GM23248 (cell line): ENCODE measurements at places on chromosomes 7 and 10. TPM values are rescaled to one million over a fixed set of nuclear protein-coding genes. Genes with fewer than 3 reads are reported as not detected.

- H3K27me3 ChIP-seq: no peaks in the 10 kb centered on the region
- H3K36me3 ChIP-seq: no peaks in the 10 kb centered on the region
- DNase-seq: no peak
- no peak overlapping the region for H3K27ac ChIP-seq
Measured at GRCh38 chr10:23630376-23630775, 191.5 kb downstream of the OTUD1 start.

DNA sequence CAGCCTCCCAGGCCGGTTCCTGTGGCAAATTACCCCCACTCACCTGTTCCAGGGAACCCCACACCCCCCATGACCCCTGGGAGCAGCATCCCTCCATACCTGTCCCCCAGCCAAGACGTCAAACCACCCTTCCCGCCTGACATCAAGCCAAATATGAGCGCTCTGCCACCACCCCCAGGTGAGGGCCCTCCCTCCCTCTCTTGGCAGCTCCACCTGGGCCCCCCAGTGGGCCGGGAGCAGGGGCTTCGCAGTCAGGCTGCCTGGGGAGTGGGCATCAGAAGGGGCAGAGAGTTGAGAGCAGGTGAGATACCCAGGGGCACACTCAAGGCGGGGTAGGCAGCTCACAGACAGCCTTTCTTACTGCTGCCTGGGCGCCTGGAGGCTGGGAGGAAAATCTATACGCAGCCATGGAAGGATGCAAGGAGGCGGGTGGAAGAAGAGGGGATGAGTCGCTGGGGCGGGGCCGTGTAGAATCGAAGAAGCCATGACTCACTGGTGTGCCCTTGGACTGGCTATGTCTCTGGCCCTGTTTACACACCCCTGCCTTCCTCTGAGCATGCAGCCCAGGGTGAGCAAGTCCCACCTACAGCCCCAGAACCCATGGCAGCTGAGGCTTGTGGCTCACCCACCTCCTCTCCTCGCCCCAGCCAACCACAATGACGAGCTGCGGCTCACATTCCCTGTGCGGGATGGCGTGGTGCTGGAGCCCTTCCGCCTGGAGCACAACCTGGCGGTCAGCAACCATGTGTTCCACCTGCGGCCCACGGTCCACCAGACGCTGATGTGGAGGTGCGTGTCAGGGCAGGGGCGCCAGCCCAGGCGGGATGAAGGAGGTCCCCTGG, 48.6 kb upstream of the PPIF start:
- H3K27me3 ChIP-seq: no peaks in the 10 kb centered on the region
- peak overlapping the region; percentile 98 for H3K27ac ChIP-seq
- peaks cover 30% of the 10 kb centered on the region for H3K36me3 ChIP-seq
- no peak overlapping the region for H3K4me3 ChIP-seq

RBP4 gene
- 1.1 TPM in 1 of 2 replicates, not detected in the other for total RNA-seq

DNA sequence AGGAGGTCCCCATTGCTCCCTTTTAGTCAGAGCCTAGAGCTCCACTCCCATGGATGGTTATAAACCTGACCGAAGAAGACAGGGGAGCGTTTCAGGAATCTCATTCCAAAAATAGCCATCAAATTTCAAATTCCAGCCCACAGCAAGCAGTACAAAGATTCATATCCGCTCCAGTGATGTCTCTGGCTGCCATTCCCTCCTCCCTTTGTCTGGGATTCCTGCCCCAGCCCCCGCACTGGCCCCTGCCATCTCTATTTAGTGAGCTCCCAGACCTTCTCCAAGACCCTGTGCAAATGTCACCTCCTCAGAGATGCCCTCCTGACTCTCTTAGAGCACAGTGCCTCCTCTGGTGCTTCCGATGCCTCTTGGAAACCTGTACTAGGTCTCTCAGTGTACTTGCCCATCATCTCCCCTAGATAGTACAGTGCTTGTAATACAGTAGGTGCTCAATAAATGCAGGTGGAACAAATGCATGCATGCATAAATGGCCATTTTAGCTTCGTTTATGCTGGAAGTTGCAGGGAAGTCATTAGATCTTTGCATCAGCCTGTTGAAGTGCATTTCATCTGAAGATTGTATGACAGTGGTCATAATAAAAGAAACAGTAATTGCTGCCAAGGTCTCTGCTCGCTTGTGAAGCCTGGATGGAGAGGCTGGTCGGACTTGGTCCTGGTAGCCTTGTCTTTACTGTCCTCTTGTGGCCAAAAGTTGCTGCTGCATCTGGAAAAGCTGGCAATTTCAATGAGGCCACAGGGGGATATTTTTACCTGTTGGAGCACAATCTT, 32.0 kb upstream of the HABP2 start:
- no peak overlapping the region; the same call in 1 of the 2 replicates for H3K27ac ChIP-seq
- no peaks in the 10 kb centered on the region for H3K27me3 ChIP-seq
- no peak overlapping the region for H3K4me3 ChIP-seq
- H3K4me1 ChIP-seq: peaks cover 19% of the 10 kb centered on the region

SVIL gene
- total RNA-seq: 6.6 and 7.3 TPM in 2 replicates

DNA sequence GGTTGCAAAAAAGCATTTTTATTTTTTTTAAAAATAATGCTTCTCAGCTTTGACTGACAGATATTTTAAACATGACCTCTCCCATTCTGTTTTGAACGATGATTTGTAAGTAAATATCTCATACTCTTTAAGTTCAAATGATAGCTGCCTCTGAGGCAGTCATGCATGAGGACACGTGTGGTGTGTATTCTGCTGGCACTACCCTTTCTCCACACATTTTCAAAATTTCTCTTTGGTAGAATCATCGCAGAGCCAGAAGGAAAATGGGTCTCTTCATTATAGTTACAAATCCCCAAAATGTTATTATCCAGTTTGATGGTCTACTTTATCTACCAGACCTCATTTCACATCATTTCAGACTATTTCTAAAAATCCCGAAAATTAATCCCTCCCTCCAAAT, 55.1 kb downstream of the FZD1 start:
- H3K27ac ChIP-seq: no peak overlapping the region
- H3K36me3 ChIP-seq: no peaks in the 10 kb centered on the region
- no peak for DNase-seq

- H3K36me3 ChIP-seq: no peaks in the 10 kb centered on the region
- no peaks in the 10 kb centered on the region for H3K27me3 ChIP-seq
- H3K4me1 ChIP-seq: no peaks in the 10 kb centered on the region
- H3K27ac ChIP-seq: no peak overlapping the region
Measured at GRCh38 chr10:1685699-1686490, 51.4 kb downstream of the ADARB2 start.

GRCh38 chr10:119919271-119919670, 26.7 kb downstream of the SEC23IP start:
- H3K36me3 ChIP-seq: peaks cover 66% of the 10 kb centered on the region
- DNase-seq: peak; percentile 27

NPC1L1 gene
- total RNA-seq: not detected in 2 replicates

GRCh38 chr7:123872908-123873307, 27.9 kb downstream of the HYAL4 start:
- H3K4me3 ChIP-seq: no peak overlapping the region
- no peaks in the 10 kb centered on the region for H3K36me3 ChIP-seq
- H3K4me1 ChIP-seq: no peaks in the 10 kb centered on the region
- DNase-seq: no peak
- H3K27ac ChIP-seq: no peak overlapping the region

GRCh38 chr10:89745903-89746302, 44.5 kb downstream of the KIF20B start:
- H3K27me3 ChIP-seq: no peaks in the 10 kb centered on the region
- no peak overlapping the region for H3K27ac ChIP-seq
- H3K36me3 ChIP-seq: no peaks in the 10 kb centered on the region; the same call in 1 of the 2 replicates
- H3K4me1 ChIP-seq: 0 out of 2 replicates have a peak, but pooled peaks cover 7% of the 10 kb centered on the region

DNA sequence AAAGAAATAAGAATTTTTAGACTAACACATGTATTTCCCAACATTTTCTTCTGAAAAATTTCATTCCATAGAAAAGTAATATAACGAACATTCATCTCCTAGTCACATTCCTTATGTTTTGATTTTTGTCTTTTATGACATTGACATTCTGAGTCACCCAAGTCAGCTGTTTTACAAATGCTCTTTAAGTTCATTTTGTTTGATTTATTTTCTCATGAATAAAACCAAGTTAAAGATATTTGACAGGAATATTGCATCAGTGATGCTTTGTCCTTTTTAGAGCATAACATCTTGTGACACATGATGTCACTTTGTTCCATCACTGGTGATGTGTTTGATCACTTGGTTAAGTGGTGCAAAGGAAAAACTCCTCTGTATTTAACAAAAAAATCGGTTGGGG, 48.4 kb downstream of the HGF start:
- no peak for DNase-seq
- peaks cover 21% of the 10 kb centered on the region for H3K4me1 ChIP-seq
- no peak overlapping the region for H3K27ac ChIP-seq
- no peaks in the 10 kb centered on the region for H3K27me3 ChIP-seq
- no peak overlapping the region for H3K4me3 ChIP-seq

RNF32 gene
- 1.1 TPM in 2 replicates for total RNA-seq

DNA sequence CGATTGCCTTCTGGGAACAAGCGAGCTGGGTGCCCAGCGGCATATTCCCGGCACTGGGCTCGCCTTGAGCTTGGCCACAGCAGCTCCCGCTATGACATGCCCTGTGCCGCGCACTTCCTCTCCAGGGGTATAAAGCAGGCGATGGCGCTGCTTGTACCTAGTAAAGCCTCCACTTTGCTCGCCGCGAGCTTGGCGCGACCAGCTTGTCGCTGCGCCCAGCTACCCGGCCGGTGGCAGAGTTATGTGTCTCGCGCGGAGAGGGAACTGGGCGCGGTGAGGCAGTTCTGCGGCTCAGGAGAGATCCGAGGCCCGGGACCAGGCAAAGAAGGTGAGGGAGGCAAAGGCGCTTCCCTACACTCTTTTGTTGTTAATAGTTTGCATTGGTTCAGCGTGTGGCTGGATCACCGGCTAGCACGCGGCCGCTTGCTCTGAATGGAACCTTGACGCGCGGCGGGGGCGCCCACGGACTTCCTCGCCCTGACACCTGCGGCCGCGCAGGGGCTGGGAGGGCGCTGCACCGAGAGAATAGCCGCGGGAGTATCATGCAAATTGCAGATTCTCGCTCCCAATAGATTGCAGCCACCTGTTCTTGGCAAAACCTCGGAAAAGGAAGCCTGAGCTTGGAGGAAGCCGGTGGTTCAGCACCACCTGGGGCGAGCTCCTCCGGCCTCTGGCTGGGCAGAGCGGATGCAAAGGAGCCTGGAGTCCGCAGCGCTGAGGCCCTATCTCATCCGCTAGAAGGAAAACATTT, 3.0 kb upstream of the BUB3 start:
- H3K4me3 ChIP-seq: no peak overlapping the region
- peaks cover under 1% of the 10 kb centered on the region; the same call in 1 of the 2 replicates for H3K4me1 ChIP-seq
- peaks cover 68% of the 10 kb centered on the region for H3K27me3 ChIP-seq
- H3K27ac ChIP-seq: no peak overlapping the region
- peak; percentile 38 for DNase-seq

DNA sequence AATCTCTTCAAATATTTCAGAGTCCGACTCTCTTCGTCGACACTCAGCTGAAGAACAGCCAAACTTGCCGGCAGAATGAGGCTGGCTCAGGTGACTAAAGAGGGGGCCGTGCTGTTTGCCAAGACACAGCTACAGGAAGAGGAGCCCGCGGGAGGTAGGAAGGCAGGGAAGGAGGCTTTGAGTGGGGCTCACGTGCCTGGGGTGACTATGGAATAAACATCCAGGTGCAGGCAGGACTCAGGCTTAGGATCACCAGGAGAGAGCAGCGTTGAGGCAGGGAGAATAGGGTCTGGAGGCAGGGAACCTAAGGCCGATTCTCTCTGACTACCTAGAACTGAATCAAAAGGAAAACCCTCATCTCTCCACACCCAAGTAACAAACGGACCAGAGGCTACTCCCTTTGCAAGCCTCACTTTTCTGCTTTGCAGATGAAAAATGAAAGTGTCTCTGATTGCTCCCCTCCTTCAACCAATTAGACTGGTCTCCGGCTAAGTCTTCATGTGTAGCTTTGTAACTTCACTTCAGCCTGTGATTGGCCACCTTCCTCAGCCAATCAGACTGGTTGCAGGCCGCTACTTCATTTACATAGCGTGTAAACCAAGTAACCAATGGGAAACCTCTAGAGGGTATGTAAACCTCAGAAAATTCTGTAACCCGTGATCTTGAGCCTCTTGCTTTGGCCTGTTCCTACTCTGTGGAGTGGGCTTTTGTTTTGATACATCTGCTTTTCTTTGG, 19.7 kb upstream of the BNIP3 start:
- H3K36me3 ChIP-seq: no peaks in the 10 kb centered on the region
- H3K27me3 ChIP-seq: peaks cover 7% of the 10 kb centered on the region; the same call in 1 of the 2 replicates
- peaks cover 9% of the 10 kb centered on the region; the same call in 1 of the 2 replicates for H3K4me1 ChIP-seq
- no peak overlapping the region for H3K4me3 ChIP-seq

ATOH7 gene
- not detected in 2 replicates for total RNA-seq

KIAA1217 gene
- 4.7 and 5.4 TPM in 2 replicates for total RNA-seq

ASCC1 gene
- total RNA-seq: 21.5 and 25.2 TPM in 2 replicates

PTER gene
- 13.3 and 14.2 TPM in 2 replicates for total RNA-seq

DNA sequence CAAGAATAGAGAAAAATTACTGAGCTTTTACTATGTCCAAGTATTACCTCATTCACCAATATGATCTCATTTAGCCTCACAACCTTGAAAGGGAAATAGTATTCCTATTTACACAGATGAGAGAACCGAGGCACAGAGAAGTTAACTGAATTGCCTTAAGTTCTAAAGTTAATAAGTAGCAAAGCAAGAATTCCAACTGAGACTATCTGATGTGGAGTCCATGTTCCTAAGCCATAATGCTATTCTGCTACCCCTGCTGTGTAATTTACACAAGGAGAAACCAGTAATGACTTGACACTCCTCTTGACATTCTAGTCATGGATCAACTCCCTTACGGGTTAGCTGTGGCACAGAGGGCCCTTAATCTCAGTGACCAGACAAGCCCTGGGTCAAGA, 60.7 kb downstream of the ABCB4 start:
- DNase-seq: peak; percentile 66
- no peaks in the 10 kb centered on the region for H3K27me3 ChIP-seq
- H3K36me3 ChIP-seq: no peaks in the 10 kb centered on the region

INA gene
- total RNA-seq: not detected in 2 replicates
